ENCODE measurements at places on chromosomes 3 and 15.

- no peak for DNase-seq
These were observed 34.3 kb upstream of the PIK3CA start for GRCh38 chr3:179113903-179114302.

GRCh38 chr3:71684046-71684756 is 41.0 kb downstream of the EIF4E3 start:
- no peak for DNase-seq

DNA sequence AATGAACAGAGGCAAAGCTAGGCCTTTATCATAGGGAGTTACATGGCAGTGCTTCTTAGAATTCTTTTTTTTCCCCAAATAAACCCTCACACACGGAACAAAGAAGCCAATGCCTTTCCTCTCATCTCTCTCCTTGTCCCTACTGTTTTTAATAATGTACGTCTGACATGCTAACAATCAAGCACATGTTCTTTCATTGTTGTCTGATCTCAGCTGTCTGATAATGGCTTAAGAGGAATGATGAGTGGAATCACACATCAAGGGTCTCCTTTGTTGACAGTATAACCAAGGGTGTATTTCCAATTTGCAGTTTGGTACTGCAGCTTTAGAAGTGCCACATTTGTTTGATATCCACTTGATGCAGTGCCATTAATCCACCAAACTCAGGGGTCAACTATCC is 34.8 kb upstream of the EPHA3 start:
- DNase-seq, result peak; percentile 50

GRCh38 chr3:61944726-61945125 is 383.4 kb downstream of the PTPRG start:
- DNase-seq, result no peak

GRCh38 chr3:86257955-86258641 is 732.9 kb downstream of the VGLL3 start:
- no peak for DNase-seq

GRCh38 chr15:77495838-77496596 is 75.3 kb downstream of the HMG20A start:
- no peak for DNase-seq

DNA sequence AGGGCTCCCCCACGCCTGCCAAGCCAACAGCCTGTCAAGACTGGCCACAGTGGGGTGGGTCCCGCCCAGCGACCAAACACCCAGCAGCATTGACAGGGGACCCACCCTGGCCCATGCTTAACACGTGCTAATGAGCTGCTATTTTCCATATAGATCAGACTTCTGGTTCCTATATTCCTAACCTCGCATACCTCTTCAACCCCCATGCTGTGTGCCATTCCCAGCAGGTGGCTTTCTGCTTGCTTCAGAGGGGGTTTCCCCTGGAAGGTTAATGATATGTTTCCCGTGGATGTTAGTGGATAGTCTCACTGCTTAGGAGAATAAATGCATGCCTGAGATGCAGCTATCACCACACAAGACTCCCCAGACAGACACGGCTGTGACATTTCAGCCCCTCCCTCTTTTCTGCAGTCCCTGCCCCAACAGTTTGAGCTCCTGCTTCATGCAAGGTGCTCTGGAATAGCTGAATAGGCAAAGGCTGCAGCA is 37.9 kb upstream of the MGLL start:
- no peak for DNase-seq

GRCh38 chr3:124117486-124117885 is 125.6 kb upstream of the ROPN1 start:
- DNase-seq, result no peak

Measured in NCI-H748 treated with DMSO at 0.1 percent for 48 hours (cell line).